ENCODE measurements at places on chromosomes 2 and 18. TPM values are rescaled to one million over a fixed set of nuclear protein-coding genes. Genes with fewer than 3 reads are reported as not detected.

ST6GAL2 gene
- total RNA-seq: 0.25 TPM

RFX8 gene
- total RNA-seq: 0.49 TPM

RALB gene
- total RNA-seq: 143 TPM

PRR30 gene
- total RNA-seq: not detected

GPATCH11 gene
- 4.0 TPM for total RNA-seq

ARMC9 gene
- 6.5 TPM for total RNA-seq

ING5 gene
- 28.6 TPM for total RNA-seq

PDE11A gene
- under 0.01 TPM for total RNA-seq

ST8SIA5 gene
- total RNA-seq: not detected

RTKN gene
- 3.2 TPM for total RNA-seq

DPP4 gene
- 16.4 TPM for total RNA-seq

RESP18 gene
- not detected for total RNA-seq

Data from bladder microvascular endothelial cell (primary cell).